Sciatic nerve (tissue), 2 donors: ENCODE measurements at places on chromosomes 16 and 17.

DNA sequence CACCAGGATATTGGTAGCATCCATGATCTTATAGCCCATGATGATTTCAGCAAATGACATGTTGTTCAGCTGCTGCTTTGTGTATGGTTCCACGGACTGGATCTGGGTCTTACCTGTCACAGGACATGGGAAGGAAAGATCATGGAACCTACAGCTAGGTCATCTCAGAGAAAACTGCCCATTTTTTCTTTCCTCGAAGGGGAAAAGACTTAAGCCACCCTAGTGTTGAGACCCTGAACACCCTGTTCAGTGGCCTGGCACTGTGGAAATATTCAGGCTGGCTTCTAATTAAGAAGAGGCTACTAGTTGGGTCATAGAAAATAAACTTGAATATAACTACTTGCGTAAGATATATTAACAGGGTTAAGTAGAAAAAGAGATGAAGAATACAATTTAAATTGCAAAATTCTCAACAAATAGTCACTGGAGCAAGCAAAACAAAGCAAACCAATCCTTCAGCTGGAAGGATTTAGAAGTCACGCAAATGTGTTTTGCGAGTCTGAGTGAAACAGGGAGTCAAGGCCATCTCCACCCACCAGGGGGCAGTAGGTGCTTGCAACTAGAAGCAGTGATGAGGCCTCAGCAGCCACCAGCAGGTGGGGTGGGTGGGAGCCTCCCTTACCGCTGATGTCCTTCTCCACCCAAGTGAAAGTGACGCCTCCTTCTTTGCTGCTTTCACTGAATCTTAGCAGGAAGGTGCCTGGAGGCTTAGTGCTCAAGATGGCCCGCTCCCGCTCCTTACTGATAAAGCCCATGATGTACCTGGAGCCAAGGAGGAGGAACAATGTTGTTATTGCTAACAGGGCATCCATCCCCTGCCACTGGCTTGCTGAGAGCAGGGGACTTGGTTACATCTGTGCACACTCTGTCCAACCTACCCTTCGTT is 34.3 kb downstream of the STAT5A start:
- peak; percentile 95 for DNase-seq

- no peak for DNase-seq
These were observed at the start of gene HNF1B for GRCh38 chr17:37744961-37745800. Gene HNF1B, minus strand, starts transcription at chr17:37745059. Its CDS starts 175 bp downstream, at chr17:37744884.

DNA sequence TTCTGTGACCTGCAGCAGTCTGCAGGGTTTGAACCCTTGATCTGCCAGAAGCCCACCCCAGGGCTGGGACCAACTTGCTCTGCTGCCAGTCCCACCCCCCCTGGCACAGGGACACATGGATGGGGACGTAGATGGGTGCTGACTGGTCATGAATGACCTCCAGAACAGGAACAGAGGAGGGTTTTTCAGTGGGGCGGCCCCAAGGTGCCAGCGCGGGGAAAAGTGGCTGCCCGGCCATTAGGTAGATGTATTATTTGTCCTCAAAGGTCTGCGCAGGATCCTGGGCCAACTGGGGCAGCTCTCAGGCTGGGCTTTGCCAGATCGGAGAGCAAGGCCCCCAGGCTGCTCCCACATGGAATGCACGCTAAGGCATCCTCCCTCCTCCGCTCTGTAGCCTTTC is 265.2 kb upstream of the TNRC6C start:
- no peak for DNase-seq

DNA sequence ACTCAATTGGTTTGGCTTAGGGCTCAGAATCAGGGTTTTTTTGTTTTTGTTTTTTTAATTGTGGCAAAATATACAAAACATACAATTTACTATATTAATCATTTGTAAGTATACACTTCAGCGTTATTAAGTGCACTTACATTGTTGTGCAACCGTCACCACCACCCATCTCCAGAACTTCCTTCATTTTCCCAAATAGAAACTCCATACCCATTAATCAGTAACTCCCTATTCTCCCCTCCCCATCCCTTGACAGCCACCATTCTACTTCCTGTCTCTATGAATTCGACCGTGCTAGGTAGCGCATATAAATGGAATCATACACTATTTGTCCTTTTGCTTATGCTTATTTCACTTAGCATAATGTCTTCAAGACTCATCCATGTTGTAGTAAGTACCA is 45.2 kb upstream of the DHX40 start:
- DNase-seq: no peak

- DNase-seq: no peak
These were observed 983.9 kb upstream of the EEF2KMT start for GRCh38 chr16:6081320-6081976.

DNA sequence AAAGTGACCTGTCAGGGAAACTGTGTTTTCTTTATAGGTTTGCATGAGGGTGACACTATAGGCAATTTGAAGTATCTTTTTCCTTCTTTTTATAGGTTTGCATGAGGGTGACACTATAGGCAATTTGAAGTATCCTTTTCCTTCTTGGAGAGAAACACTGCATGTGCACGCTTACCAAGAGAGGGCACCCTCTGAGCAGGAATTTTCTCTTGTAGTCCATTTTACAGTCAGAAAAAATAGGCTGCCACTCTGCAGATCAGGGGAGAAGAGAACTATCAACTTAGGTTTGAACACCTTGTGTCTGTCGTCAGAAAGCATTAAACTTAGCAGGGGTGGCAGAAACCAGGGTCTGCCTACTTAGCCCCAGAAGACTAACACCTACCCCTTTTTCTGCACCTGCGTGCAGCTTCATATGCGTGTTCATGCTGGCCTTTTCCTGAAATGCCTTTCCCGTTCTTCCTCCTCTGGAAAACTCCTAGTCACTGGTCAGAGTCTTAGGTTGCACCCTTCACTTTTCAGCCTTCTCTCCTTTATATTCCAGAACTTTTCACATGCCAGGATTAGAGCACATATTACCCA is 16.4 kb upstream of the SMIM36 start:
- DNase-seq: peak; percentile 62

DNA sequence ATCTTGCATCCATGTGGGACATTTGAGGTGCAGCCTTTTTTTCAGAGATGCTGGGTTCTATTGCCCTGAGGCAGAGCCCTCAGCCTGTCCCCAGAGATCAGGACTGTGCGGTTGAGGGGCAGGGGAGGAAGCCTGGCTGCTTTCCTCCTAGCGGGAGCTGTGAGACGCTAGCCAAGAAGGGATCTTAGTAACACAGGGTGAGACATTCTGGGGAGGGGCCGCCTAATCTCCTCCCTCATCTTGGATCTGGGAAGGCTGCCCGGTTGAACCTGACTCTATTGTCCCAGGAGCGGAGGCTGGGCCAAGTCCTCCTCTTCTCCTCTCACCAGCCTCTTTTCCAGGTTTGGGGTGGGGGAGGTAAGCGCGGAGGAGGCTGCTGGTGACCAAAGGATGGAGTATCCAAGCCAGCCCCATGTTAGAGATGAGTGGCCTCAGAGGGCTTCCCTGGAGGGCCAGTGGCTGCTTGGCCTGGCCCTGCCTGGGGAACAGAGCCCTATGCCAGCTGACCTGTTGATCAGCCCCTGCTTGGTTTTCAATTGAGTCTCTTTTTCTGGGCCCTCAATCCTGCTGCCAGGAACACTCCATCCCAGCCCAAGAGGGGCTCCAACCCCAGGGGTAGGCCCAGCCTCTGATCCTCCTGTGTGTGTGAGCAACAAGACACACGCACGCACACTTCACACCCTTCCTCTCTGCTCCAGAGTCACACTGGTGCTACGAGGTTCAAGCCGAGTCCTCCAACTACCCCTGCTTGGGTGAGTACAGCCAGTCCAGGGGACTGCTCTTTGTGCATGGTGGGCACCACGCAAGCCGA is 5.0 kb downstream of the CA4 start:
- no peak for DNase-seq

DNA sequence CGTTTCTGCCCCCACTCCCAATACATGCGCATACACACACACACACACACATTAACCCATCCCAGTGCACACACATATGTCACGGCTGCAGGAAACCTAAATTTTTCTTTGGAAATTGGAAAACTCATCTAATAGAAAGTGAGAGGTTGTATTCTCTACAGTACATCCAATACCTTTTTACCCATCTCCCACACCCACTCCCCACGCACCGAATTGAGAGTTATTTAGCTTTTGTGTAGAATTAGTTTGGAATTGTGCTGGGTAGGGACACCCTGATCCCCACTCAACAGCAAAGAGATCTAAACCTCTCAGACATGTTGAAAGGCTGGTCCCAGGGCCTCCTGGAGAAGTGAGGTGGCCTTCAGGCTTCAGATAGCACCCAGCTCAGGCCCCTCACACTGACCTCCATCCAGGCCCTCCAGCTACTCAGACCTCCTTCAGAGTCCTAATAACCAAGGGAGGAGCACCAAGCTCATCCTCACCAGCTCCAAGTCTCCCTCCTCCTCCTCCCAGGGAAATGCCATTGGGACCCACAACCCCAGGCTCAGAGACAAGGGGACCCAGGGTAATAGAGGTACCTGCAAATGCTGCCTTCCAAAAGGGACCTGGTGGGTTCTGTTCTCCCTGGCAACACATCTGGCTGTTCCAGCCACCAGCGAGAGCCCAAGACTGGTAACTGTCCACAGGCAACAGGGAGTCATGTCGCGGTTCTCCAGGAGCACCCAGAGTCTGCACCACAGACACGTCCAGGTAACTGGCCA is 955 bp downstream of the HOXB13 start:
- no peak for DNase-seq

DNA sequence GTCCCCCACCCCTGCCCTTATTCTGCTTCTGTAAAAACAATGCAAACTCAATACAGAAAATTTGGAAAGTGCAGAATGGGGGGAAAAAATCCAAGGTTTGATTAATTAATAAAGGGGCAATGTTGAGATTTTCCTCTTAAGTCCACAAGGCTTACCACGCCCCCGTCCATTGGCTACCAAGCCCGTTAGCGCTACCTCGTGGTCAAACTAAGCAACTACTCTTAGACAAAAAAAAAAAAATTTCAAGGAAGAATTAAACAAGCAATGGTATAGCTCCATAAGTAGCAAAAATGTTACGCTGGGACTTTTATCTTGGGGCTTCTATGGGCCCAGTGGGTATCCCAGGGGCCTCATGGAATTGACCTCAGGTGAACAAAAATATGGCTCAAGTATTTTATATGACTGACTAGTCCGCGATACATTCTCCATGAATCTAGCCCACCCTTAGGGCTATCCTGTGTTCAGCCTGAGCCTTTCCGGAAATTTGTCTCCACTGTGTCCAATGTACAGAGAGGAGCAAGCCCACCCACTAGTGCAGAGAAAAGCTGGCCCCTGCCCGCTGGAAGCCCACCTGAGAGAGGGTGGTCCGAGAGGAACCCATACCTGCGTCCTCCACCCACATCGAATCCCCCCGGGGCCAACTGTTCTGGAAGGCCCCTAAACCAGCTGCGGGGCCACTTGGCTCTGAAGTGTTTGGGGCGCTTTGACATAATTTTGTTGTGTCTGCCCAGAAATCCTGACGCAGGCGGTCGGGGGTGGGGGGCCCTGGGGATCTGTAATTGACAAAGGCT is 19.1 kb upstream of the TEX2 start:
- no peak for DNase-seq

DNA sequence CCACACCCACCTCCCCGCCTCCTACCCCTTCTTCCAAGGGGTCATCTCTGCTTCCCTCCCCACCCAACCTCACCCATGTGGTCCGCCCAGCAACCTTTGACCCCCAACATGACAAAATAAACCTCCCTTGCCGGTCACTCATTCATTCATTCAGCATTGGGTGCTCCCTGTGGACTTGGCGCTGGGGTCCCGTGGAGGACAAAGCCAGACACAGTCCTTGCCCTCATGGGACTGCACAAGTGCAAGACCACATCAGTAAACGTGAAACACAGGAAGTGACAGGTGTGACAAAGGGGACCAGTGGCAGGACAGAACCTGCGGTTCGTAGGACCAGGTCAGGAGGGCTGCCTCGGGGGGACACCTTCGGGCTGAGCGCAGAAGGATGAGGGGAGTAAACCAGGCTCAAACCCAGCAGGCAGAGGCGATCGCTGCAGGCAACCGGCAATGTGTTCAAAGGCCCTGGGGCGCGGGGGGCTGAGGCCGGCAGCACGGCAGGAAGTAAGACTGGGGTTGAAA is 185.4 kb downstream of the SEC14L1 start:
- DNase-seq: peak; percentile 69
